A549 treated with GW870086 at 1 μM for 4 hours (cell line): ENCODE measurements at places on chromosomes 3 and 15. TPM values are rescaled to one million over a fixed set of nuclear protein-coding genes. Genes with fewer than 3 reads are reported as not detected.

The MCF2L2 gene
- 0.07 to 0.55 TPM (median 0.13 TPM) in 4 of 5 replicates, not detected in the other for total RNA-seq

The LRRC49 gene
- 4.1 to 4.9 TPM (median 4.3 TPM) in 5 replicates for total RNA-seq

The DYNC1LI1 gene
- 39.6 to 48.5 TPM (median 42.3 TPM) in 5 replicates for total RNA-seq

The GANC gene
- total RNA-seq, result 6.0 to 7.8 TPM (median 6.9 TPM) in 5 replicates

The UBR1 gene
- total RNA-seq, result 3.0 to 5.3 TPM (median 5.1 TPM) in 5 replicates

The CTDSPL gene
- total RNA-seq, result 13.1 to 15.9 TPM (median 13.4 TPM) in 5 replicates
